ENCODE measurements at places on chromosomes 2 and 18. TPM values are rescaled to one million over a fixed set of nuclear protein-coding genes. Genes with fewer than 3 reads are reported as not detected.

Gene MBD1
- 37.5 TPM for total RNA-seq

Gene OTOS
- not detected for total RNA-seq

Gene MOGAT1
- not detected for total RNA-seq

Gene RESP18
- total RNA-seq: not detected

Gene GALNT5
- total RNA-seq: 2.1 TPM

Gene PRKCE
- total RNA-seq: 9.3 TPM

Measured in A549 treated with RU486 at 1 μM for 4 hours (cell line).